Osteoblast (primary cell): ENCODE measurements at places on chromosomes 4 and X.

- DNase-seq, result no peak
Measured at GRCh38 chr4:184136525-184136924, 81.1 kb downstream of the ENPP6 start.

DNA sequence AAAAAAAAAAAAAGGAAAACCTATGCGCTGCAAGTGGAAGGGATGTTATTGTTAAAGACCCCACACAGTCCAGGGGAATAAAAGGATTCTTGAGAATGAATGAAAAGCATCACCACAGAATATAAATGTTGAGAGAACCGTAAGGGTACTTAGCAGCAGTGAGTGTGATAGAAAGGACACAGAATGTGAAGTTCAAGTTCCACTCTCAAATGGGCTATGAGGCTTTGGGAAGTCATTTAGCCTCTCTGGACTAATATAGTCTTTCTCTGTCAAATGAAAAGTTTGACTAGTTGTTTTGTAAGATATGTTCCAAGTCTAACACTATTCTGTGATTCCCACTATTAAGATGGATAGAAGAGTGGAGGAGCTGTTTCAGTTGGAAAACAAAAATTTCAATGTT is 35.8 kb upstream of the MAML3 start:
- no peak for DNase-seq

DNA sequence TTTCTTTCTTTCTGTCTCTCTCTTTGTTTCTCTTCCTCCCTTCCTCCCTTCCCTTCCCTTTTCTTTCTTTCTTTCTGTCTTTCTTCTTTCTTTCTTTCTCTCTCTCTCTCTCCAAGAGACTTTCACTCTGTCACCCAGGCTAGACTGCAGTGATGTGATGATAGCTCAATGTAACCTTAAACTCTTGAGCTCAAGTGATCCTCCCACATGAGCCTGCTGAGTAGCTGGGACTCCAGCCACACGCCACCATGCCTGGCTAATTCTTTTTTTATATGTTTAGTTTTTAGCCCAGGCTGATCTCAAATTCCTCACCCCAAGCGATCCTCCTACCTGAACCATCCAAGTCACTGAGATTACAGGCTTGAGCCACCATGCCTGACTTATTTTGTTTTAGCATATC is 64.3 kb upstream of the EMCN start:
- no peak for DNase-seq

GRCh38 chr4:148980782-148981480 is 538.7 kb upstream of the NR3C2 start:
- DNase-seq, result no peak

GRCh38 chr4:860561-860960 is 34.6 kb upstream of the CPLX1 start:
- peak; percentile 49 for DNase-seq

DNA sequence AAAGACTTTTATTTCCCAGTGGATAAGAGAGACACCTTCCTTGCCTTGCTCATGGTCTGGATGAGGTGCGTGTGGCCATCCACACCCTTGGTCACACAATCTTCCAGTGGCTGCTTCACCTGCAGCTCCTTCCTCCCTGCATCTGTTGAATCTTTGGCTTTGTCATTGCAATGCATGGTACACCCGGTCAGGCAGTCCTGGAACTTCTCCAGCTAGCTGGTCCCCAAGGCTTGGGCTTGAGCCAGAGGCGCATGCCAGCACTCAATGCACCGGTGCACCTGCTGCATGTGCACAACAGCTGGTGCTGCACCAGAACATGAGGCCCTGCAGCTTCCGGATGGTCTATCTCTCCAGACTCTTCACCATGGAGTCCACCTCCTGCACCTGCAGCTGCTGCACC is 31.7 kb downstream of the SCML1 start:
- no peak for DNase-seq

DNA sequence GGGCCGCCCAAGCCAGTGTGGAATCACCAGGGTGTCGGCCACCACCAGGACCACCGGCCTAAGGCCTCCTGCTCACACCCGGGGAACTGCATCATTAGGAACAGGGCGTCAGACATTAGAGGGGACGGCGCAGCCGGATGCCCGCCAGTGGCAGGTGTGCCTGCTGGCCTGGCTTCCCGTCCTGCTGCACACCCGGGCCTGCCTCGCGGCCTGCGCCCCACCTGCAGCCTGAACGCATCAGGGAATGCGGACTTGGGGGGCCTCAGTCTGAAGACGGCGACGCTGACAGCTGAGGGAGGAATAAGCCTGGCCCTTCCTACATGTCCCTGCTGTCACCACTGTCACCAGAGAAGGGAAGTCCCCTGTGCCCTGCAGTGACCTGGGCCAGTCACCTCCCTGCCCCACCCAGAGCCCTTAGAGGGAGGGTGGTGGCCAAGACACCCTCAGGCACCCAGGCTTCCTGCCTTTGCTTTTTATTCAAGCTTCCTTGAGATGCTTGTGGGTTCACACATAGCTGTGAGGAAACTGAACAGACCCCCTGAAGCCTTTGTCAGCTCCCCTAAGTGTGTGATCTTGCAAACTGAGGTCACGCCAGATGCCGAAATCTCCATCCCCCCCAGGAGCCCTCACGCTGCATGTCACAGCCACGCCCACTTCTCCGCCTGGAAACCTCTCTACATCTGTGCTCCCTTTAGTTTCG is 3.2 kb downstream of the DGKQ start:
- DNase-seq, result peak; percentile 88
